ENCODE measurements at places on chromosomes 5 and 9.

DNA sequence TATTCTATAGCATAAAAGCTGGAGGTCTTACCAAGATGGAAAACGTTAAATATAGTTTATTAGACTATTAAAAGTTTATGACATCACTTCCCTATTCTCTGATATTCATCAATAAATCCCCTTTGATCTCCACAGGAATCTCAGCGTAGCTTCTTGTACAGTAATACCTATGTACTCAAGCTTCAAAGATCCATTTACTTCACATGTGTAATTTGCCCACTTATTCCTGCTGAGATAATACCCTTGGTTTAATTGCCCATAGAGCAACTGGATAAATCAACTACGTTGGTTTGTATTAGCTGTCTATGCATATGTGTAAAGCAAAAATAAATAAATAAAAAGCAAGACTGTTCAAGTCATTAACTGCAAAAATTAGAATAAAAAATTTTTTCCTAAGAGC lies 219.7 kb downstream of the EFNA5 start:
- DNase-seq = no peak

- no peak for DNase-seq
Observed at GRCh38 chr9:94857791-94858190, 131.3 kb downstream of the AOPEP start.

DNA sequence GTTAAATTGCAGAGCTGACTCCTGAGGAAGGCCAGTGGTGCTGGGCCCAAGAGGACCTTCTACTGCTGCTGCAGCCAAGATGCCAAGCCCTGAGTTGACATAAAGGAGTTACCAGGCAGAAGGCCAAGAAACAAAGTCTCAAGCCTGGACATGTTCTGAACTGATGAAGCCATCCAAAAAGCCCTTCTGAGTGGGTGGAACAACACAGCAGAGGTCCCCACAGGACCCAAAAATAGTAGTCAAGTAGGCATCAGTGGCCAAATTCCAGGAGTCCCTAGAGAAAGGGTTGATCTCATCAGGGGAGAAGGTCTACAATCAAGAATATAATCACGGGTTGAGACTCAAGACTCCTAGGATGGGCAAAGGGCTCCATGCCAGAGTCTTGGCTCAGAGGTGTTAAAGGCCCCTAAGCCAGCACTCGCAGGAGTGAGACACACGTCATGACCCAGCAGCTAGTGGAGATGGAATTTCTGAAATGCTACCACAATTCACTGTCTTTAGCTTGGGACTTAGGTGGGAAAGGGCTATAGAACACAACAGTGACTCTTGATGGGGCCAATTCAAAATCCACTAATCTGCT lies 119.7 kb downstream of the FANCC start:
- DNase-seq = no peak

DNA sequence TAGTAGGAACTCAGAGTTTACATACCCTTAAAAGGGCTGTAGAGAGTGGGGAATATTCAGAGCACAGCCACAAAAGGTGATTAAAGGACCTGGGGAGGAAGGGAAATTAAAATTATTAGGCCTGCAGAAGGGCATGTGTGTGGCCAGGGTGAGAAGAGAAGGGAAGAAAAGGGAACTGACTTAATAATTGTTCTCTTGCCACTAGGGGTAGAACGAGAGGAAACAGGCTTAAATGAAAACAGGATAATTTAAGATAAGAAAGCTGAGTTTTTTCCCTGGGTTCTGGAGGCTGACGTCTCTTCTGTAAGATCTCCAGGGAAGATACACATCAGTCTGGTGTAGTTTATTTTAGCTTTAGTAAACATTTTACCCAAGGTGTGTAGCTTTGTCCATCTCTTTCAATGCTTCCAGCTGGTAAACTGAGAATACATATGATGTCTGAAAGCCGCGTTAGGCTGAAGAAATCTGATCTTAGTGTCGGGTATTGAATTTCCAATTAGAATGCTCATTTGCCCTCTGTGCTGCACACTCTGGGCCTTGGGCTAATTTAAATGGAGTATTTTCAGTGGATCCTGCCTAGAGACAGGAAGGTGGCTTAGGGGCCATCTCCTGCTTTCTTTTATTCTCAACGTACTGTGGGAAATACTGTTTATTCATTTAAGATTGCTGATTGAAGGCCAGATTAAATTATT lies 416.8 kb downstream of the TMEM38B start:
- DNase-seq = no peak

- no peak for DNase-seq
Observed at GRCh38 chr9:85202596-85202995, 533.1 kb downstream of the NTRK2 start.

GRCh38 chr5:79297661-79298060 lies 61.7 kb downstream of the JMY start:
- DNase-seq = no peak

- DNase-seq = no peak
Observed at GRCh38 chr5:163995206-163995605, 489.8 kb downstream of the MAT2B start.

- peak; percentile 19 for DNase-seq
Observed at GRCh38 chr9:120490888-120491595, 88.9 kb downstream of the CDK5RAP2 start.

DNA sequence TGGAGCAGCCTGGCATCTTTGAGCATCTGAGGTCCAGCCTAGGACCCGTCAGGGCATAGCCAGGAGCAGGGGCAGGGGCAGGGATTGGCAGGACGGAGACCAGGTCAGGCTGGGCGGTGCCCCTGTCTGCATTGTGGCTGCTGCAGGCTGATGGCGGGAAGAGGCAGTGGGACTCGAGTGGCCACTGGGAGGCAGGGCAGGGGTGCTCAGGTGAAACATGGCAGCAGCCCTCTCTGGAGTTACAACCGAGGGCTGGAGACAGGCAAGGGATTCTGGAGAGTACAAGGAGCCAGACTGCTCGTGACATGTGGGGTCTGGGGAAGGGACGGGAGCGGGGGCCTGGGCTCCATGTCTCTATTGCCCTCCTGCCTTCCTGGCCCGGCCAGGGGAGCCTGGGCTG lies 97.4 kb upstream of the RAPGEF1 start:
- no peak for DNase-seq

- DNase-seq = no peak
Observed at GRCh38 chr5:89241186-89241585, 358.2 kb upstream of the MEF2C start.

- DNase-seq = no peak
Observed at GRCh38 chr9:86098824-86099700, at the start of gene GOLM1. Gene GOLM1, minus strand, starts transcription at chr9:86099558. Its CDS starts 20,238 bp downstream, at chr9:86079320.

DNA sequence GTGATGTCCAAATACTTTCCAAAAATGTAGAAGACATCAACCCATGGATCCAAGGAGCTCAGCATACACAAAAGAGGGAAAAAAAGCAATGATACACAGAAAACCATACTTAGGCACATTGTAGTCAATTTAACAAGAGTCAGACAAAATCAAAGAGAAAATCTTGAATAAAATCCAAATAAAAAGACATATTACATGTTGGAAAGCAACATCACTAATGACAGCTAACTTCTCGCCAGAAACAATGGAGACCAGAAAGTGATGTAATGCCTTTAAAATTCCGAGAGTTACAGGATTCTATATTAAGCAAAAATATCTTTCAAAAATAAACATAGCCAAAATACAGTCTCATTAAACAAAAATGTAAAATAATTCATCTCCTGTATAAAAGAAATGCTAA lies 79.8 kb upstream of the SLCO4C1 start:
- DNase-seq = no peak

DNA sequence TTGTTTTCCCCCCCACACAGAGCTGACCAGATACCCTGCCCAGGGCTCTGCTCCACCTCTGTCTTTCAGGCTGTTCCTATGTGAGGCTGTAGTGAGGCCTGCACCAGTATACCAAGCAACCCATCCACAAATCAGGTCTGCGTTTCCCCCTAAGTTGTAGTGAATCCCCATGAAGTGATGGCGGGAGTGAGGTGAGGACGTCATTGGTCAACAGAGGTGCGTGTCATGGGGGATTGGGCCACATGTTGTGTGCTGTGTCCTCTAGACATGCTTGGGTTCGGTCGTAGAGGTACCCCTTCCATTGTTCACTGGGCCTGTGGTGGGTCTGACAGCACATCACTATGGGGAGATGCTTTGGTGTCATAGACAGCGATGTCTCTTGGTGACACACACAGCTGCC lies 184.6 kb downstream of the CACNA1B start:
- no peak for DNase-seq

- DNase-seq = no peak
Observed at GRCh38 chr5:51001227-51001923, 334.9 kb downstream of the PARP8 start.

GRCh38 chr5:116378777-116379121 lies 195.9 kb downstream of the SEMA6A start:
- no peak for DNase-seq

DNA sequence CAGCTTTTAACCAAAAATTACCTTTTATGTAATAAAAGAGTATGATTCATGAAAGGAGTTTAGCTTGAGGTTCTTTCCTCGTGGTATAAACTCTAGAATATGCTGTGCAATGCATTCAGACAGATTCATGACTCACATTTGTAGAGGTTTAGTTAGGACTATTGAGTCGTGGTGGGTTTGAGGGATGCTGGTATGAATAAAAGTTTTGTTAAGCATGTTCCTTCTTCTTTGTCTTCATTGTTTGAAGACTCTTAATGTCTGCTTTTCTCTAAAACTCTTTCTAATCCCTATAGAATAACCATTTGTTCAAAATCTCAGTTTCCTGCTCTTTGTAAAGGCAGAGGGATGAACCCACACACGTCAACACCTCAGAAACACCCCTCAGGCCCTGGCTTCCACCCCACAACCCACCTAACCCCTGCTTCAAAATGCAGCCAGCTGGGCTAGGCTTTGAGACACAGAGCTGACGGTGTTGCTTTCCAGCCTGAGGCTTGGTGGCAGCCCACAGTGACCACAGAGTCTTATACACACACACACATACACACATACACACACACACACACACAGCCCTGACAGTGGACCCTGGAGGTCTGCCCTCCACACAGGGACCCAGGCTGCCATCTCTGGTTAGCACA lies 69.0 kb upstream of the IRX1 start:
- no peak for DNase-seq

GRCh38 chr5:141902015-141902814 lies 21.5 kb upstream of the DELE1 start:
- DNase-seq = no peak

GRCh38 chr9:91775011-91775707 lies 174.9 kb downstream of the ROR2 start:
- peak; percentile 13 for DNase-seq

DNA sequence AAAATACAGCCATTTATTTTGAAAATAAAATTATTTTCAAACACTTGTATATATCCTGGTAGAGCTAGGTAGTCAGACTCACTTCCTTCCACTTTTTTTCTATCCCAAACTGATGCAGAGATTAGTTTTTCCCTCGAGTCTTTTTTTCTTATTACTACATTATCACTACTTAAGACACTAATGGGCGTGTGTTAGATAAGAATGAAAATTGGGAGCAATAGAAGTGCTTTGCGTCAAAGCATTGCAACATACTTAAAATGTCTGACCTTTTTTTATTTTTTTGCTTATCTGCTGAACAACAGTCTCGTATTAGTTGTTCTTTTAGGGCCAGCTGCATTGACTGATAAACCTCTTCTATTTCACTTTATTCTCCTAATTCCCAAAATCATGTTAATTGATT lies 1278.7 kb downstream of the CDH12 start:
- no peak for DNase-seq

GRCh38 chr5:82390088-82390487 lies 111.9 kb upstream of the RPS23 start:
- no peak for DNase-seq

DNA sequence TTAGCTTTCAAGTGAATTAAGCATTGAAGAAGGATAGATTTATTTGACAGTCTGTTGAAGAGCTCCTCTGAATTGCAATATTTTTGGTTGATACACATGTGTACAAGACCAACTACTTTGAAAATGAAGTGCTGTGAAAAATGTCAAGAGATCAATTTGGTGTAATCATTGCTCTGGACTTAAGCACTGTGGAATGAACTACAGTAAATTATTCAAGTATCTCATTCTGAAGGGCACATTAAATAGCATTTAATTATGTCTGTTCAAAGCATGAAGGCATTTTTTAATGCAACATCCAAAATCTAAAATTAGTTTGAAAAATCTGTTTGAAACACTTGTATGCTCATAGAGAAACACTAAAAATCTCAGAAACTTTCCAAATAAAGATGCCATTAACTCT lies 107.5 kb downstream of the CDH18 start:
- DNase-seq = no peak

DNA sequence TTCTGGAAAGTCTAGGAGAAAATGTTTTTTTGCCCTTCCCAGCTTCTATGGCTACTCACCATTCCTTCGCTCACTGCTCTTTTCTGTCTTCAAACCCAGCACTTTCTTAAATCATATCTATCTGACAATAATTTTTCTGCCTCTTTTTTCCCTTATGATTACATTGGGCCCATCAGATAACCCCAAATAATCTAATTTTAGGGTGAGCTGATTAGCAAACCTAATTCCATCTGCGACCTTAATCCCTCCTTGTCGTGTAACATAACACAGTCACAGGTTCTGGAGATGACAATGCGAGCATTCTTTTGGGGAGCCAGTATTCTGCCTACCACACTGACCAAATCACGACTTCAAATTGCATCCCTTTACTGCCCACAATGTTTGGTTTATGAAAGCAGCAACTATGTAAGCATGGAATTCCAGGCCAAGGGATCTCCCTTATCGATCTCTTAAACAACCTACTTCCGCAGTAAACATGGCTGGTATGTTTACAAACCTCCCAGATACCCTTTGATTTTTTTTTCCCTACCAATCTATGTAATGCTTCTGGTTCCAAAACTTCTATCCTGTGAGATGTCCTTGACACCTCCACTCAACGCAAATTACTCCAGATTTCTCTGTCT lies 2122.2 kb downstream of the MAT2B start:
- no peak for DNase-seq

DNA sequence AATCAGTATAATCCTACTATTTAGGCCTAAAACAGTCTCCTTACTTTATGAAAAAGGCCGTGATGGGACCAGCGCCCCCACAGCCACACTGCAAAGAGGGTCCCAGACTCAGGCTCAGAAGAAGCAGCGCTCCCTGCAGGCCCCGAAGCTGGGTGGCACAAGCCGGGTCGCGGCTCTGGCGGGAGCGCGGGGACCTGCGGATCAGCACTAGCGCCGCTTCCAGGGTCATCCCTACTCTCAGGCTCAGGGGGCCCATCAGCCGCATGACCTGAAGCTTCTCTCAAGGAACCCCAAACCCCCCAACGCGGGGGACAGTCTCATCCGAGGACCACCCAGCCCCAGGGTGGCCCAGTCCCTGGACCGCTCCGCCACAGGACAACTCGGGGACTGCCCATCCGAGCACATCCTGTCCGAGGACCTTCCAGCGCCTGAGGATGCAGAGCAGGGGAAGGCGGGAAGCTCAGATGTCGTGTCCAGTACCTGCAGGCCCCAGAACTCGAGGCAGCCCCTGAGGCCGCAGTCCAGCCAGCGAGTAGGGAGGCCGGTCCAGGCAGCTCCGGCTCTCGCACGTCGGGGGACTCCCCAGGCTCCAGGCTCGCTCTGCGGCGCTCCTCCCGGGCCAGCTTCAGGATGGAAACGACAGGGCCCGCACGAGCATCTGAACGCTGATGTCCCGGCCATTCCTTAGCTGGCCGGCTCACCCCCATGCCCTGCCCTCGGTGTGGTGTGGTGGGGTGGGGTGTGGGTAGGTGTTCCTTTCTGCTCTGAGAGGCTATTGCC lies 32.4 kb upstream of the CDK20 start:
- DNase-seq = no peak
